M059J (cell line): ENCODE measurements at places on chromosomes 3 and 15. TPM values are rescaled to one million over a fixed set of nuclear protein-coding genes. Genes with fewer than 3 reads are reported as not detected.

Gene PLIN1
- 0.15 and 0.22 TPM in 2 replicates for total RNA-seq

Gene ARGFX
- not detected in 2 replicates for total RNA-seq

Gene KCNAB1
- 0.05 and 0.69 TPM in 2 replicates for total RNA-seq

Gene RTP1
- not detected in 2 replicates for total RNA-seq

GRCh38 chr15:40931300-40932142 is 2.4 kb downstream of the DLL4 start:
- DNase-seq, result no peak

GRCh38 chr15:85727068-85727467 is 67.7 kb downstream of the KLHL25 start:
- DNase-seq, result no peak
